ENCODE measurements at places on chromosomes 12 and 14.

DNA sequence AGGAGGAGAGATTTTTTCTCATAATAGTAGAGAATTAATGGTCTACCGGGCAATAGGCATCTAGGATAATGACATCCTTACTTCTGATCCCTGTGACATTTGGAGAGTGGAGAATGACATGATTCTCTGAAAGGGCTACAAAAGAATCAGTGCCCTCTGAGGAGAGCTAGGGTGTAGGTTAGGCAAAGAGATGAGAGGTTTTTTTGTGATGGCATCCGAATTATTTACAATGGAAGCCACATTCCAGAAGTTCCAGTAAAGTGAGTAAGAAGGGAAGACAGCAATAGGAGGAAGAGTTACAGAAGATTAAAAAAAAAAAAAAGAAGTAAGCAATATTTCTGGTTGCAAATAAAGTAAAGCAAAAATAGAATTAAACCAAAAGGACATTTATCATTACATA, 478.0 kb downstream of the RMST start:
- DNase-seq: no peak

DNA sequence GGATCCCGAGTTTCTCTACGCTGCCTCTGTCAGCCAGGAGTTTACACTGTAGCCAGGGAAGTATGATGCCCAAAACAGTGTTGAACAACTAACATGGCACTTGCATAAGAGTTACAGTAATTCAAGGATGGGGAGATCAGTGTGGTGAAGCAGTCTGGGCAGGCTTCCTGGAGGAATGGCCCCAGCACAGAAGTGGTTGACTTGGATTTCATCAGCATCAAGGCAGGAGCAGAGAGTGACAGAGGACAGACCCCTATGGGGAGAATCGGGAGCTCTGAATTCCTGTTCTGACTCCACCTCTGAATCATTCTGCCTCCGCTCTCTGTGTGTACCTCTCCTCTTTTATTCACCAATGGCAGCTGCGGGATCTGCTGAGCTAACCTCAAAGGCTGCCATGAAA, 124.5 kb downstream of the KCNA5 start:
- DNase-seq: no peak

GRCh38 chr14:92988786-92989755, 66.1 kb downstream of the CHGA start:
- no peak for DNase-seq

- no peak for DNase-seq
Measured at GRCh38 chr12:8899830-8900229, 14.5 kb upstream of the PHC1 start.

DNA sequence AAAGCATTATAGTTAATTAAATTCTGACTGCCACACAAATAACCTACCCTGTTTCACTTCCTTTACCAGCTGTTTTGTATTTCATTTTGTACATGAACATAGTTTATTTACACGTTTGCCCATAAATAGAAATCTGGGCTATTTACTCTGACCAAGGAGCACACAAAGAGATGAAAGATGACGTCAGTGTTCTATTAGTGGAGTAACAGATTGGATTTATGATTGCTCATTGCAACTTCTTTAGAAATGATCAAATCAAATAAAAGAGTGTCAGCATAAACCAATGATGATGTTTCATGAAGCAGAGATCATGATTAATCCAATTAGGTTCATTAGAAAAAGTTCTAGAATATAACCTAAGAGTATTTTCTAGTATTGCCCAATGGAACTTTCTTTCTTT, 12.0 kb upstream of the RTL1 start:
- DNase-seq: no peak

DNA sequence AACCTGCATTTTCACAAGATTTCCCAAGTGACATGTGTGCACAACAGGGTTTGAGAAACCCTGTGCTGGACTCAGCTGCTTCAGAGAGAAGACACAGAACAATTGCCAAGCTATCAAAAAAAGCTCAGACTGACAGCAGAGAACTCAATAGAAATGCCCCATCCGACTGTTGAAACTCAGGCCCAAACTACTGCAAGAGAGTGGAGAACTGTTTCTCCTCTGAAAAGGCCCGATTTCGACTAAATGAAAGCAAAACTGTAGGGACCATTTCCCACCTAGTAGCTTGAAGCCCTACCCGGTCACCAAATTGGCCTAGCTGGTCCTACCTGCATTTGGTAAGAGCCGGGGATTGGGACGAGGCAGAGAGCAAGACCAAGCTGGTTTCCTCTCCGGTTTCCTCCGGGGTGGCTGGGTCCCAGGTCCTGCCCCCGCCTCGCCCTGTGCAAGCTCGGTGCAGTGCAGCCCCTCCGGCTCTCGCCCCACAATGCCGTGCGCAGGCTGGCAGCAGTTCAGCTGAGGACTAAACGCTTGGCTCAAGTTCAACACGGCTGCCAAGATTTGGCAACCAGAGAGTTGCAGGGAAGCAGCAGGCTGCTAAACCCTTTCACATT, 1180.6 kb downstream of the VRK1 start:
- DNase-seq: no peak

GRCh38 chr12:124923905-124924734, 9.7 kb upstream of the UBC start:
- no peak for DNase-seq

- DNase-seq: no peak
Measured at GRCh38 chr12:81378601-81379285, 300.9 kb downstream of the ACSS3 start.

DNA sequence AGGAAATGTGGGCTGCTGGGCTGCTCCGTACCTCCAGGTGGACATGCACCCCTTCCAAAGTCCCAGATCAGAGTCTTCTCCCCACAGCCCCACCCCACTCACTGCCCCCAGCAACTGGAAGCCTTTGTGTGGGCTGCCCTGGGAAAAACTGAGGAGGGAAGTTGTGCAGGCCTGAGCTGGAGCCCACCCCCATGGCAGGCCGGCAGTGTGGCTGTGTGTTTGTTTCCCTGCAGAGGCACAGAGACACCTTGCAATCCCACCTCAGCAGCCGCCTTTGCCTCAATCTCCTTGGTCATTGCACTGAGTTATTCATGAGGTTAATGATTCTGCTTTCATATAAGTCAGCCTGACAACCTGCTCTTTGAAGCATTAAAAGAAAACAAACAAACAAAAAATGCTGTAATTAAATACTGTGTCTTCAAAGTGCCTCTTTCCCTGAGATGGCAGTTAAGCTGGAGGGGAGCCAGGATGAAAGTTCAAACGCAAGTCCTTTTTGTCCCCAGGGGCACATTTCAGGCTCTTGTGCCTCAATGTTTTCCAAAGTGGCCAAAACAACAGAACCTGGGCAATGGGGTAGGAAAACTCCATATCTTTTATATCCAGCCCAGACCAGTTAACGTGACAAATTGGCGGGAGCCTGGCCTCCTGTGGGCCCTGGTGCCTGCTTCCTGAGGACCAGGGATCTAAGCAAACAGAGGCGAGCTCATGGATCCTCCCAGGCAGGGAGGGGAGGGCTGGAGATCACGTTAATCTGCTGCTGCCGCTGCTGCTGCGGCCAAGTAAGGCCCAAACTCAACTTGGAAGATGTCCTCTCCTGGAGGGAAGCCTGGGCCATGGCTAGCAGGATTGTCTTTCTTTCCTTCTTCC, 51.9 kb upstream of the TSPAN11 start:
- DNase-seq: no peak

- DNase-seq: no peak
Measured at GRCh38 chr12:57152639-57153038, 5.2 kb upstream of the LRP1-AS start.

- DNase-seq: peak; percentile 13
Measured at GRCh38 chr12:58819345-58819744, 101.0 kb downstream of the LRIG3 start.

- DNase-seq: no peak
Measured at GRCh38 chr14:68513838-68514607, 278.8 kb downstream of the ZFP36L1 start.

DNA sequence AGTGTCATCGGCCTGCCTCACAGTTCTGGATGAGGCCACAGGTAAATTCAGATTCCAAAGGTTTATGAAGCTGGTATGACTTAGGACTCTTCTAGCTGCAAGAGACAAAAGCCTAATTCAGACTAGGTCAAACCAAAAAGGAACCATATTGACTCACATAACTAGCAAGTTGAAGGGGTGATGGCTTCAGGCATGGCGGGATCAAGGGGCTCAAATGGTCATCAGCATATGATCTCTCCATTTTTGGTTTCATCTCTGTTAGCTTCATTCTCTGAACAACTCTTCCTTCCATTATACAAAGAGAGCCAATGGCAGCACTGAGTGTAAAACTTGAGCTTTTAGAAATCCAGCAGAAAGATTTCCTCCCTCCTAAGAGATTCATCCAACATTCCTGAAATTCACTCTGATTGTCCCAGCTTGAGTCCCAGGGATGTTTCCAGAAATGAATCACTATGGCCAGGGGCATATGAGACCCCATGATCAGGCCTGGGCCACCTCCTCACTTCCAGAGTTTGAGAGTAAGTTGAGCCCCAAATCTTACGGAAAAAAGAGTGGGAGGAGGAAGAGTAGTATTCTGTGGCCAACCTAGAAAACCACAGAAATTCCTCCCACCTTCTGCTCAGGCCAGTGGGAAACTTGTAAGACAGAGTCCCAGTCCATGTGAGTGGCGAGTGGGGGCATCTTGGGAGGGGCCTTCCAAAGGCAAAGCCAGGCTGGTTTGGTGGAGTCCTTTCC, 2.0 kb upstream of the MAP1LC3B2 start:
- DNase-seq: no peak

- DNase-seq: no peak
Measured at GRCh38 chr12:105288311-105288996, 42.0 kb upstream of the C12orf75 start.

- DNase-seq: no peak
Measured at GRCh38 chr12:22551624-22552023, 7.3 kb upstream of the C2CD5 start.

DNA sequence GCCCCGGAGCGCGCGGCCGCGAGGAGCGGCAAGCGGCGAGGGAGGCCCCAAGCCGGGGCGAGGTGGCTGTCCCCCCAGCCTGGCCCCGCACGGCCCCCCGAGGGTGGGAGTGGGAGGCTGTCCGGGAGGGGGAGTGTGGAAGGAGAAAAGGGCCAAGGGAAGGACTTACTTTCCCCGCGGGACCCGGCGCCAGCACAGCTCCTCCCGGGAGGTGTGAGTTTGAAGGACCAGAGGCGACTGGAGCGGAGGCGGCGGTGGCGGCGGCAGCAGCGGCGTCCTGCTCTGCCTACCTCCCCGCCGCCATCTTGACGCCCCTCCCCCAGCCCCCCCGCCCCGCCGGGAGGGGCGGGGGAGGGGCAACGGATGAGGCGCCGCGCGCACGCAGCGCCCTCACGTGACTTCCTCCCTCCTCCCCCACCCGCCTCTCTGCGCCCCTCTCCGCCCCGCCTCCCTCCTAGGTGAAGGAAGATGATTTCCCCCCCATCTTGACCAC, at the start of gene SBNO1:
Gene SBNO1, minus strand, starts transcription at position 316 of the 493 bp plus-strand sequence. CDS start 14,406 bp downstream, outside the sequence.
- DNase-seq: peak; percentile 88

DNA sequence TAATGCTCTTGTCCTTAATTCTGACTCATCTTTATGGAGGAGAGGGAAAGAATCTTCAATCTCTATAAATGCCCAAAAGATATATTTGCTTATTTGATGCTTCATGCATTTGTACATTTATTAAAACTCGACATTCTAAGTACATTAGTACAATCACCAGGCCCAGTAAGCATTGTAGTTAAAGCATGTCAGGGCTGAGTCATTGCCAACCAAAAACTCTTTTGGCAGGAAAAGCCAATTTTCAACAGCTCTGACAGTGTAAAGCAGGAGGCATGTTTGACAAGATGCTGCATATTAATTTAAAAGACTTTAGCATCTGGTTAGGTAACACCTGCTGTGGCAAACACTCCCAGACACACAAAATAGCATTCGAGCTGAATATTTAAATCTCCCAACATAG, 290.9 kb downstream of the PPFIA2 start:
- no peak for DNase-seq

DNA sequence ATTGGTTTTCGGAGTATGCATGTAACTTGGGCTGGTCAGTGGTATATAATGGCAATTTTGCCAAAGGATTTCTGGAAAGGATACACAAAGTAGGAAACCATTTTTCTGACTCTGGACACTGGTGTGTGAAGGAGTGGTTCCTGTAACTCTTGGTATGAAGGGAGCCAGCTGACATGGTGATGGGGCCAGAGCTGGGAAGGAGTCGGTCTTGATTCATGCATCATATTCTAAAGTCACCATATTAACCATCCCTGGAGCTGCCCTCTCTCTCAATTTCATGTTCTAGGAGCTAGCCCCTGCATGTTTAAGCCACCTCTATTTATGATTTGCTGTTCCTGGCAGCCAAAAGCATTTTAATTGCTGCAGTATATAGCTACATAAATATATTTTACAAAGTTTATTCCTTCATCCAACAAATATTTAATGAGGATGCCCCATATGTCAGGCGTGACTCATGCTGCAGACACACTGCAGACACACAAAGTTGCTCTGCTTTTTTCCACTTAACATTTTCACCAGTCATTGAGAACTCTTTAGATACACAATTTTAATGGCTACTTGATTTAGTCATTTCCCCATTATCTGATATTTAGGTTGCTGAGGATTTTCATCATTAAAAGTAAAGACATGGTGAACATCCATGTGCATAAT, 78.7 kb upstream of the PSMC1 start:
- no peak for DNase-seq

- DNase-seq: peak; percentile 74
Measured at GRCh38 chr14:31934767-31935266, 142.3 kb upstream of the ARHGAP5 start.

DNA sequence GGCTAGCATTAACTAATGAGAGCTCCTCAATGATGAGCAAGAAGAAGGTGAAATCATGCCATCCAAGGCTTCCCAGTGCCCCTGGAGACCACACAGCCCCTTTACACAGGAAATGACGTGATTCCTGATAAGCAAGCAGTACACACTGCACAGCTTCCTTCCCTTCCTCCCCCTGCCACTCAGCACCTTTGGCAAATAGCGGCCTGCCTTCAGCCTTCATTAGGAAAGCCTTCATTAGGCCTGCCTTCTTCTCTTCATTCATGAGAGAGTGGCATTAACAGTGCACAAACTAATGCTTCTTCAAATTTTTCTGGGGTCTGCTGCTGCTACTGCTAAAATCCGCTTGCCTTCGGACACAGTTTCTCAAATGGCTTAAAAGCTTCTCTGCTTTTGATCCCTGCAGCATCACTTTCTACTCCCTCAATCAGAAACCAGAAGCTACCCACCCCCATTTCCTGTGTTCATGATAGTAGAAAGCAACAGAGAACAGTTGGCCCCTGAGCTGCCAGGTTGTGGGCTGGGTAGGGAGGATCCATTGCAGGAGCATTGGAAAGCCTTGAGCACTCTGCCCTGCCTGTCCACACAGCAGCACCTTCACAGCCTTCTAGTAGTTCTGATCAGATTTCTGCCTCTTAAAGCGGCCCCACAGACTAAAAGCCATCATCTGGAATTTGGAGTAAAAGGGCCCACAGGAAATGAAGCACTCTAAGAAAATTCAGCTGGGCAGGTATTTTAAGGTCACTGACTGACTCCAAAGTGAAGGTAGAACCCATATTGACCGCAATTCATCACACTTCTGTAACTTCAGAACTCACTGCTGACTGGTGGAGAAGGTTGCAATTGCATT, 103.8 kb upstream of the ETV6 start:
- DNase-seq: no peak
